ENCODE measurements at places on chromosomes 11 and 22.
A peak's percentile ranks its signal among the peaks of the same experiment; 100 is the strongest.

GRCh38 chr11:110431674-110432073, 1.9 kb downstream of the FDX1 start:
- DNase-seq: no peak

DNA sequence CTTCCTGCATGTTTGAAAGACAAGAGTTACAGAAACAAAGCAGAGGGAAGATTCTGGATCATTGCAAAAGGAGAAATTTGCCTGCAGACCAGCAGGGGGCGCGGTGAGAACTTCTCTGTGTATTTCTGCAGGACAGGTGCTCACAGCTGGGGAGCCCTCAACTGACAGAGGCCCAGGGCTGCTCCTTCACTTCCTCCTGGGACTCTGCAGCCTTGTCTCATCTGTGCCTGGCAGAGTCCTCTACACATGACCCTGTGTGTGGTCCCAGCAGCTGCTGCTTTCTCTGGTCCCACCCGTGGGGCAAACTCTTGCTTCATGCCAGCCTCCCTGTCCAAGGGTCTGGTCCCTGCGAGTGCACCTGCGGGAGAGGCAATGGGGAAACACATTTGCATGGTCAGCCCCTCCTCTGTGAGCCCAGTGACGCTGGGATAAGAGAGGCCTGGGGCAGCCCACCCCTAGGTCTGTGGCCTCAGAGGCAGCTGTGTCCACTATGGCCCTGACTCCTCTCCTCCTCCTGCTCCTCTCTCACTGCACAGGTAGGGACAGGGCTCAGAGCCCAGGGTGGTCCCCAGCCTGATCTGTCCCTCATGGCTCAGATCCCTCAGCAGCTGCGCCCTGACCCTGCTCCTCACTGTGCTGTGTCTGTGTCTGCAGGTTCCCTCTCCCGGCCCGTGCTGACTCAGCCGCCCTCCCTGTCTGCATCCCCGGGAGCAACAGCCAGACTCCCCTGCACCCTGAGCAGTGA, 43.2 kb upstream of the VPREB1 start:
- peak; percentile 45 for DNase-seq

DNA sequence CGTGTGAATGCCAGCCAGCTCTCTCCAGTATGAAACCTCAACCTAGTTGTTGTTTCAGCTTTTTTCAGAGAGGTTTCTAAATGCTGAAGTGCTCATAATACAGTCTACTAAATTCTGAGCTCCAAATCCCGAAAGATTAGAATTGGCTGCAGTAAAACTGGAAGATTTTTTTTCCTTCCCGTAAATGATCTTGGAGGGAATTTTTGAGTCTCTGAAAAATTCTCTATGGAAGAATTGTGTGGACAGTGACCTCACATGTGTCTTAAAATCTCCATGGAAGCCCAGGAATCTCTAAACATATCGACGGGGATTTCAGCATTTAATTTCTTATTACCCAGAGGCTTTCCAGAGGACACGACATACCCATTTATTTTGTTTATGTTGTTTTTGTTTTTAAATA, 1499.2 kb downstream of the LRRC4C start:
- DNase-seq: no peak

DNA sequence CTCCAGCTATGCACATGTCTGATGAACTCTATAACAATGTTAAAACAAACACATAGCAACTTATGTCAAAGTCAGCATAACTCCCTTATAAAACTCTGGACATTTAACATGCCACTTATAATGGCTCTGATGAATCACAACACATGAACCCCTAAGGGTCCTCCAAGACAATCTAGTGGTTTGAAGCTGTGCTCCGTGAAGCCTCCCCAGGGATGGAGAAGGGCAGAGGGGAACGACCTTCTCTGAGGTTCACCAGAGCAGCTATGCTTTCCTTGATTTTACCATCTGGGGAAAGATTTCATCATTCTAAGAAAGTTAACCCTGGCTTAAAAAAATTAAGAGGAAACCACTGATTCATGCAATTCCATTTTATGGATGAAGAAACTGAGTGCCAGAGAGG, 84.4 kb downstream of the MPPED2 start:
- no peak for DNase-seq

DNA sequence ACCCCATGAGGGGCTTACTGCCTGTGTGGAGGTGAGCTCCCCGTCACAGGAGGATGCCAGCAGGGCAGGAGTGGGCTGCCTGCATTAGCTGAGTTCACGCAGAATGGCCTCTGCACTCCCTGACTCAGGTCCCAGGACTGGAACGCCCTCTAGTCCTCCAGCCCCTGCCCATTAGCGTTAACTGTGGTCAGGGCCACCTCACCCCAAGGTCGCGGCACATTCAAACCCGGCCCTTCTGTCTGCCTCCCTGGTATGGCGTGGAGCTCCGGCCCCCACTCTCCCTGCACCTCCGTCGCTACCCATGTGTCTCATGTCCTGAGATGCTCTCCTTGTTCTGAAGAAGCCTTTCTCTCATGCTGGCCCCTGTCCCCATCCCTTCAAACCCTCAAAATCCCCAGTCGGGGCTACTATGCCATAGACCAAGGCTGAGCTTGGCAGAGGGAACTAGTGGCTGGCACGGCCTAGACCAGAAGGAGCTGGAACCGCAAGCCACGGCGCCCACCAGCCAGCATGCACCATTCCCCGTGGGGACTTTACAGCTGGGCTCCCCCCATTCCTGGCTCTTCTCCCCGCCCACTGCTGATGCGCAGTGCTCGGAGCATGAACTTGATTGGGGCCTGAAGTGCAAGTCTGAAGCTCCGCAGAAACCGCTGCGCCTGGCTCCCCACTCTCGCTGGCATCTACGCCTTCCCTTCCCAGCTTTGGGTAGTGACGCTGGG, 79.5 kb upstream of the RTL6 start:
- no peak for DNase-seq

- no peak for DNase-seq
These were observed 107.0 kb downstream of the MYO18B start for GRCh38 chr22:25848954-25849353.

DNA sequence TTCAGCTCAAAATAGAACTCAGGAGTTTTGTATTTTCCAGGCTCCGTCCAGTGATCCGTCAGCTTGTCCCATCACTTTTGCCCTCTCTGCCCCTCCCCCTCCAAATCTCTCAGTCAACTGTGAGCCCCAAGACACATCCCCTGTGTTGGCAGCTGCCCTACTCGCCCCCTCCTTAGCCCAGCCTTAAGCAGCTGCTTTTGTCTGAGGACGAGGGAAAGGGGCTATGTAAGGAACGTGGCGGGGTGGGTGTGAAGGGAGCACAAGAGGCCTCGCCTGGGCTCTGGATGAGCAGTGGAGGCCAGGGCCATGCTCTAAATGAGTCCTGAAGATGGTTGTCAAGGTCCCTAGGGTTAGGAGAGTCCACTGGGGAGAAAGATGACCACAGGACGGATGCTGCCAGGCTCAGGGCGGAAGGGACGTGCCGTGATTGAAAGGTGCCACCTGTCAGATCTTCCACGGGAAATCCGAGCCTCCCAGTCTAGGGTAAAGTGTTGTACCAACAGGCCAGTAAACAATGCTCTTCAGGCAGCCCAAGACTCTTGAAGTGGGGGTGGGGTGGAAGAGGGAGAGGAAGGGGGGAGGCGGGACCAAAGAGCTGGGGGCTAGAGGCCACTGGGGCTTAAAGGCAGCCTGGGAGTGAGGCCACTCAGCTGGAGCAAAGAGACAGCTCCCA, at the start of gene SMTNL1:
SMTNL1 (plus strand) TSS at position 649 of the 673 bp plus-strand sequence. CDS start 5,048 bp downstream, outside the sequence.
- DNase-seq: no peak
